ENCODE measurements at places on chromosomes 1 and 21.

DNA sequence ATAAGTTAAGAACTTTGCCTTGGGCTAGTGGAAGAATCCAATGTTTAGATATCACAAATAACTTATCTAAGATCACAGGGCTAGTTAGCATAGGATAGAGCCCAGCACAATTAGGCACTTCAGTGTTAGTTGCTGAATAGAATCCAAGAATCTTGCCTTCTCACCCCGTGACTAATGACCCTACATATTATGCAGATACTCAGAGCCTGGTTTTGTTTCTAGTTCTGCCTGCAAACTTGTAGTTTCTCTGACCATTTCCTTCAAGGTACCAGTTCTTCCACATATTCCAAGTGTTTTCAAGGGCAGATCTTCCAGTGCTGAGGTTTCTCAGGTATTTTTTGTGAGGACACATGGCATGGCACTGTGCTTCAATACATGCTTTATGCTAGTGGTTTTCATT, 239.3 kb downstream of the KCNK2 start:
- DNase-seq: no peak

GRCh38 chr1:36480161-36480560, 2.6 kb downstream of the CSF3R start:
- DNase-seq: no peak

- DNase-seq: no peak
Observed at GRCh38 chr1:108575375-108575774, 15.5 kb downstream of the EEIG2 start.

GRCh38 chr1:223752721-223753515, 40.6 kb downstream of the CAPN2 start:
- no peak for DNase-seq

DNA sequence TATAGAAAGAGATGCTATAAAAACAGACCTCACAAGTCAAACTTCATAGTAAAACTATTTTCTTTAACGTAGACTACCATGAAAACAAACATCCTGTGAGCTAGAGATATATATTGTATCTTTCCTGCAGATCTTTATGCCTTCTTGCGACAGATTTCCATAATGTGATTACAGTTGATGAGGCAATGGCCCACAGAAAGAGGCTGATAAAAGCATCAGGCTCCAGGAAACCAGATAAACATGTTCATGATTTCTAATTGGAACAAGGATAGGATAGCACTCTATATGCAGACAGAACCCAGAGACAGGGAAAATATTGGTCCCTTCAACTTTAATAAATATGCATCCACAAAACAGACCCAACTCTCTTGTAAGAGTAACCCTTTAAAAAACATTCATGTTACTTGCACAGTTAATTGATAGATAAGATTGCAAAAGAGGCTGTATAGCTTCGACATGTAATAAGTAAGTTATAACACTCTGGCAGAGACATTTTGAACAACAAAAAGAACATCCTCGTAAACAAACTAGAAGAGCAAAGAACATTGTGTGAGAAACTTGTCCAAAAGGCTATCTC, 329.4 kb downstream of the AGBL4 start:
- DNase-seq: no peak

GRCh38 chr1:172324086-172324485, 96.4 kb upstream of the C1orf105 start:
- DNase-seq: no peak

DNA sequence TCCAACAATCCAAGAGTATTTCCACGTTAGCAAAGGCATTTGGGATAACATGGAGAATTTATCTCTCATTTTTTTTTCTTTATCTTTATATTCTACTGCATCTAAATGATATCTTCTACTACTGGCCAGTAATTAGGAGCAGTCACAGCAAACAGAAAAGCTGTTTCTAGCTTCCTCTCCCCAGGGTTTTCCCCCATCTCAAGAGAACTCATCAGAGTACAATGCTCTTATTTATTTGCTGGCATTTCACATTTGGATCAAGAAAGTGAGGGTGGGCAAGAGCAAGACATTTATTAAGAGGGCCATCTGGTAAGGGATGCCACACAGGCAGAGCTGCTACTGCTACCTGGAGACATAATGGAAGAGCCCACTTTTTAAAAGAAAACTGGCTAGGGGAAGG, 368.2 kb downstream of the USH2A start:
- no peak for DNase-seq

- DNase-seq: no peak
Observed at GRCh38 chr1:211813590-211813989, 17.0 kb downstream of the LPGAT1 start.

DNA sequence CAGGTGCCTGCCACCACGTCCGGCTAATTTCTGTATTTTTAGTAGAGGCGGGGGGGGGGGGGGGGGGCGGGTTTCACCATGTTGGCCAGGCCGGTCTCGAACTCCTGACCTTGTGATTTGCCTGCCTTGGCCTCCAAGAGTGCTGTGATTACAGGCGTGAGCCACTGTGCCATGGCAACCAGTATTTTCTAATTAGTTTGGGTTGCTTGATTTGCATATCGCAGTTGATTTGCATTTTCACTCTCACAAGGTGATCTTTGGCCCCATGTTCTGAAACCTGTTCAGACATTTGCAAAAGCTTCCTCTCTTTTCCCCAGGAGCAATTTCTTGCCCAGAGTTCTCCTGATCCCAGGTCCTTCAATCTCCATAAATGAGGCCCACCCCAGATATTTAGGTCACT, 1.7 kb downstream of the TOR3A start:
- no peak for DNase-seq

- DNase-seq: no peak
Observed at GRCh38 chr1:8145545-8146202, 119.6 kb upstream of the ERRFI1 start.

DNA sequence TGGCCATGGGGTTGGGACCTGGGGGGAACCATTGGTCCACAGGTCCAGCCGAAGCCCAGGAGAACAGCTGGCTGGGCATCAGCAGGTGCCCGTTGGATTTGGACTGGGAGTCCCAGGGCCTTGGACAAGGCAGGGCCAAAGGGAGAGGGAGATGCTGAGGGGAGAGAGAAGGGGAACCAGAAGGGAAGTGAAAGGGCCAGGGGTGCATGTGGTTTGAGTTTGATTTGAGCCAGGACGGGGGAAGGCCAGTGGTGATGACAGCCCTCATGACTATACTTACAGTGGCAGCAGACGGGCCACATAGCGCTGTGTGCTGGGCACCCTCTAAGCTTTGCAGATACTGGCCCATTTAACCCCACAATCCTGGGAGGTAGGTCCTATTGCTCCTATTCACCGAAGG, 18.8 kb downstream of the AGRN start:
- DNase-seq: no peak
